ENCODE measurements at places on chromosomes 11 and 22. TPM values are rescaled to one million over a fixed set of nuclear protein-coding genes. Genes with fewer than 3 reads are reported as not detected.

FXYD2 gene
- 4.5 TPM for total RNA-seq

SYT8 gene
- total RNA-seq = not detected

MAPK1 gene
- 138 TPM for total RNA-seq

PKNOX2 gene
- total RNA-seq = 8.2 TPM

NAV2 gene
- total RNA-seq = 108 TPM

HEPN1 gene
- not detected for total RNA-seq

IGSF9B gene
- total RNA-seq = 57.8 TPM

OR52N4 gene
- total RNA-seq = not detected

APOBEC3G gene
- total RNA-seq = 7.1 TPM

MEI1 gene
- 1.4 TPM for total RNA-seq

FADS3 gene
- 106 TPM for total RNA-seq

KIAA1671 gene
- 27.4 TPM for total RNA-seq

DBX1 gene
- not detected for total RNA-seq
